ENCODE measurements at places on chromosomes 3 and 15.

DNA sequence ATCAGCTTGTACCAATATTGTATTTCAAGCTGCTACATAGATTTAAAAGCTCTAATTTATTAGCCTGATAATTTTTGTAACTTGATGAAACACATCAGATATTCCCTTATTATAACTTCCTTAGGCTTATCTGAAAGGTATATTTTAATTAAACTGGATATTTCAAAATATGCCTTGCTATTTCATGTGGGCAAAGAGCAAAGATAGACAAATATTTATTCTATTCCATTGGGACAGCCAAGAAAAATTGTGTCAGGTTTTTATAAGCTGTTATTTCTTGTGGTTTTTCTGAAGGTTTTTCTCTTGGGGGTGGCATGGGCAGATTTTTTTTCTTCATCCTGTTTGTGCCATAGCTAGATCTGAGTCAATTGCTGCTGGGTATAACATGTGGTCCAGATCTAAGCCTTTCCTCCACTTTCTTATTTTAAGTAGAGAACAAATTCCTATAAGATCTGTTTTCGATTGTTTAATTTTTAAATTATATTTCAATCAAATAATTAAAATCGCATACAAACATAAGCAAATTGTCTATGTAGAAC, 249.5 kb downstream of the NAALADL2 start:
- DNase-seq, result no peak

DNA sequence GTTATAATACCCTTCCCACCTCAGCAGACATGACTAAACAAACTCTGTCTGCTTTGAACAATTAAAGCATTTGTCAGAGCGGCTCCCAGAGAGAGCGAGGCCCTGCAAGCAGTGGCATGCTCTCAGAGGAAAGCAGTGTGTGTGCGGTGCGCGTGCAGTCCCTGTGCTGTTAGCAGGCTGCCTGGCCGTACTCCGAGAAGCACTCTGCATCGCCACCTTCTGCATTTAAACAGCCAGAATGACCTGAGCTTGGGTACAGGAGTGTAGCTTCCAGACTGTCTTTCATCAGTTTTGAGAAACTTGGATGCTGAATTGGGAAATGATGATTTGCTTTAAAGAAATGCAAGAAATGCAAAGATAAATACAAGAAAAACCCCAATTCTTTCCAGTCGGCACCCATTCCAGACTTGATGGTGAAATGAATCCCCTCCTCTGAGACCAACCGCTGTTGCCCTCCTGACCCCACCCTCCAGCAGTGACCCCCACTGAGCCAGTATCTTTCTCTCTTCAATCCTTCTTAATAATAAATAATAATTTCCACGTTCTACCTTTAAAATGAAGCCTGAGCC, 113.5 kb downstream of the VGLL4 start:
- DNase-seq, result no peak

DNA sequence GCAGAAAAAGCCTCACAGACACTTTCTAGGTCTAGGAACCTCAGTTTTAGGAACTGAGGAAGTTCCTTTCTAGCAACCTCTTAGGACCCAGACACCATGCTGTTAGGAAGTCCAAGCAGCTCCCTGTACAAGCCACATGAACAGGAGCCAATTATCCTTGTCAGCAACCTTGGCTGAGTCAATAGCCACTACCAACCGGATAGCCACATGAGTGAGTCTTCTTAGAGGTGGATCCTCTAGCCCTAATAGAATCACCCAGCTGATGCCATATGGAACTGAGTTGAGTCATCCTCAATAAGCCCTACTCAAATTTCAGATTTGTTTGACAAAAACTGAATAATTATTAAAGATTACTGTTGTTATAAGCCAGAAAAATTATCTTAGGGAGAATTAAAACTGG, 256.2 kb downstream of the NLGN1 start:
- DNase-seq, result no peak

DNA sequence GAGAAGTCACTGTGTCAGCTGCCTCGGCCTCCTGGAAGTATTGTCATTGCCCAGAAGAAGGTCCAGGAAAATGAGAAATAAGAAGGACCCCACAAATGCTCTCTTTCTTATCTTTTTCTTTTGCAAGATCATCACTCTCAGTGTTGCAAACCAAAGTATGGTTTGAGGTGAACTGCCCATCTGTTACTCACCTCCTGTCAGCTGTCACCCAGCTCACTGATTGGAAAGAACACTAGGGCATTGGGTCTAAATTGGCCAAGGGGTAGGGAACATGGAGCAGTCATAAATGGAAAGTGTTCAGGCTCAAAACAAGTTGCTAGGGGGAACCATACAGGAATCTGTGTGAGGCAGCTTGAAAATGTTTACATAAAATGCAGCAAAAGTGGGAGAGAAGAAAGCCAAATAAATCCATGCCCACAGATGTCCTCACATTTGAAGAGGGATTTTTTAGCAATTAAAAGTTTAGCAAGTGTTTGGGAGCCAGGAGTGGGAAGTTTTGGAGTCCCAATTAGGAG, 431.2 kb upstream of the THBS1 start:
- no peak for DNase-seq

GRCh38 chr15:37973856-37974255, 39.4 kb downstream of the TMCO5A start:
- no peak for DNase-seq

- no peak for DNase-seq
Measured at GRCh38 chr3:185442031-185442430, 56.8 kb downstream of the TMEM41A start.

DNA sequence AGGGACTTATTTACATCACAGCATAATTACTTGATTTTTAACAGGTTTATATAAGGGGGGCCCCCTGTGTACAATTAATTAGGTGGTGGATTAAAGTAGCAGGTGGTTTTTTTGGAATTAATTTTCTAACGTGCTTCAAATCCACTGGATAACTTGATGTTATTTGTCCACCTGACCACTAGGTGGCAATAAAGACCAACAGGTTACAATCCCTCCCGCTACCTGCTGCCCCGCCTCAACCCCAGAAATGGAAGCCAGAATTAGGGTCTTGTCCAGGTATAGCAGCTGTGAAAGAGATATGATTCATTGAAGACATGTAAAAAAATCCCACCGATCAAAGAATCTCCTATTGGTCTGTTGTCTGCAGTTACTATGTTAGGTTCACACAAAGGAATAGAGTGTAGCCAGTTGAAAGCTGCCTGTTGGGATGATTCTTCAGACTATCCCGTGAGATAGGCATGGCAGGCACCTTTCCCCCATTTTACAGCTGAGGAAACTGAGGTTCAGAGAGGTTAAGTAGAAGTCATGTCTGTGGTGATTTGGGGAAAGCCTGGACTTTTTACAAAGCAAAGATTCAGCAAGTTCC, 44.0 kb downstream of the MFSD1 start:
- DNase-seq, result no peak

DNA sequence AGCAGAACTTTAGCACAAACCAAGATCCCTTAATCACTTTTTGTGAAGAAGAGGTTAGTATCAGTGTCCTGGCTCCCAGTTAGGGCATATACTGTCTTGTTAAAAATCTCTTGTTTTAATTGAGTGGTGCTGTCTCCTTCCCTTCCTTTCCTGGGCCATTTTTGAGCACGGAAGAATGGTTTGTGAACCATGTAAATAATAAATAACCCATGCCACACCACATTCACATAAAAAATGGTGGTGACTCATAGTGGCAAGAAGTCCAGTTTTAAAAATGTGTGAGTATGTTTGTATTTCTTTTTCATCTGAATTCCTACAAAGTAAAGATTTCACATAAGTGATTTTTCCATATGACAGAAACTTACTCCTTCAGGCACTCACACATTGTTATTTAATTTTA, 59.1 kb upstream of the SPRED1 start:
- DNase-seq, result no peak

- no peak for DNase-seq
Measured at GRCh38 chr3:71083726-71084131, 499.8 kb downstream of the FOXP1 start.

Measured in activated T-helper 1 cell treated with Interleukin-2 at 50 U/mL for 16 hours (primary cell).